ENCODE measurements at places on chromosomes 16 and 17.

DNA sequence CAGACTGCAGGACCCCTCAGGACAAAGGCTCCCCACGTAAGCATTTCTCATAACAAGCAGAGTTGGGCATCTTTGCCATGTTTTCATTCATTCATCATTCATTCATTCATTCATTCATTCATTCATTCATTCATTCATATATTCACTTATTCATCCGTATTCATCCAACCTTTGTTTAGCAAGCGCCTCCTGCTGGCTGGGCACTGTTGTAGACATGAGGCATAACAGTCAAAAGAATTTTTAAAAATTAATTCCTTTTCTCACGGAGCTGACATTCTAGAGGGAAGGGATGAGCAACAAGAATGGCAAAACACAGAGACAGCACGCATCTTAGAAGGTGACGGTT, 351.7 kb upstream of the TNRC6C start:
- DNase-seq, result no peak

DNA sequence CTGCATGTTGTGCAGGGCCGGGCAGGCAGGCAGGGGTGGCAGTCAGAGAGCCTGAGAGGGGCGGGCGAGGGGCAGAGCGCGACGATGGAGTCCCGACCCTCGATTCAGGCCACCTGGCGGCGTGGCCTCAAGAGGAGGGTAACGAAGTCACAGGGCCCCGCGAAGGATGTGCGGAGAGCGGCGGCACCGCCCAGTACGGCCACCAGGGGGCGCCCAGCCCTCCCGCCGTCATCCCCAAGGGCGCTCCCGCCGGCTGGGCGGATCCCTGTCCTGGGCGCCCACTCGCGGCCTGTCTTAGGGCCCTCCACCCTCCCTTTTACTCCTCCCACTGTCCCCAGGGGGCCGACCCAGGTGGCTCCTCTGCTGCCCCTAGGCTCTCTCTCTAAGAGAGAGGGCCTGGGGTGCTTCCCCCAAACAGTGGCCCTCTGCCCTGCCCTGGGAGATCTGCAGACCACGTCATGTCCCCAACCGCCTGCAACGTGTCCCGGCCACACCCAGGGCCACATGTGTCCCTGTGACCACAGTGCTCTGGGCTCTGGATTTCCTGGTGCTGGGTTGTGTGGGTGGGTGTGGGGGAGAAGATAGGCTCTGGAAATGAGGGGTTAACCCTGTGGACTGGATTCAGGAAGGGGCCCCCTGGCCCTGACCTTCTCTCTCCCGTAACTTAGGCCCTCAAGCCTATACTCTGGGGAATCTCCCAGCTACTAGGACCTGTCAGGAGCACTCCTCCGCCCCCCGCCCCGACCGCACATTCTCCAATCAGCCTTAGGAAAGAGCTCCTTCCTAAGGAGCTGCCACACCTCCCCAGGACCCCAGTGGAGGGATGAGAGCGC, 5.9 kb downstream of the DPEP2 start:
- no peak for DNase-seq

DNA sequence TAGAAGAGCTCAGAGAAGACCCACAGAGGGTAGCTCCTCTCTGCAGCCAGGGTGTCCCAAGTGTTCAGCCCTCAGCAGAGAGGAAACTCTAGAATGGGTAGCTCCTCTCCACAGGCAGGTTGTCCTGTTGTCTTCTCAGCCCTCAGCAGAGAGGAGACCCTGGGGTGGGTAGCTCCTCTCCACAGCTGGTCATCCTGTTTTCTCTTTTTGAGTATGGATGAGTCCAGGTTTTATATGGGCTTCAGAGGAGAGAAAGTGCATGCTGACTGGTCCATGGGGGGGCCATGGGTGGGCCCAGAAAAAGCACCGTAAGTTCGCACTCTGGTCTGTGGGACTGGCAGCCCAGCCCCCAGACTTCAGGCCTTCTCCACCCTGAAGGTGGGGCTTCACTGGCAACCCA, 48.4 kb downstream of the ESRP2 start:
- no peak for DNase-seq

GRCh38 chr17:41428591-41429291, 4.4 kb upstream of the KRT37 start:
- peak; percentile 14 for DNase-seq

- no peak for DNase-seq
These were observed 339.8 kb downstream of the BCAS3 start for GRCh38 chr17:61017317-61018006.

GRCh38 chr16:4090351-4090851, 25.8 kb downstream of the ADCY9 start:
- no peak for DNase-seq

DNA sequence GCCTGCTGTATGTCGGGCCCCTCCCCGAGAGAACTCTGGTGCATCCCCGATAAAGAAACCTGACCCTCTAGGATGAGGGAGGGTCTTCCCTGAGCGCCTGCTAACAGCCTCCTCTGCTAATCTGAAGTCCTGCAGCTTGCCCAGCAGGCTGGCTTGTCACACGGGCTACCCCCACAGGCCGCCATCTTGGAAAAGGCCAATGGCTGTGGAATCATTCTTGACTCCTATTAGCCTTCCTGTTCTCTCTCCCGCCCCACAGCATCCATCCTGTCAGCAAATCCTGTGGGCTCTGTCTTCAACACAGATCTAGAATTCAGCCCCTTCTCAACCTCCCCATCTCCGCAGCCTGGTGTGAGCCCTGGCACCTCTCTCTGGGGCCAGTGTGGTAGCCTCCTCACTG, 12.0 kb downstream of the IL4R start:
- DNase-seq, result no peak

- DNase-seq, result no peak
These were observed 1.3 kb downstream of the CDR2 start for GRCh38 chr16:22372882-22373661.

DNA sequence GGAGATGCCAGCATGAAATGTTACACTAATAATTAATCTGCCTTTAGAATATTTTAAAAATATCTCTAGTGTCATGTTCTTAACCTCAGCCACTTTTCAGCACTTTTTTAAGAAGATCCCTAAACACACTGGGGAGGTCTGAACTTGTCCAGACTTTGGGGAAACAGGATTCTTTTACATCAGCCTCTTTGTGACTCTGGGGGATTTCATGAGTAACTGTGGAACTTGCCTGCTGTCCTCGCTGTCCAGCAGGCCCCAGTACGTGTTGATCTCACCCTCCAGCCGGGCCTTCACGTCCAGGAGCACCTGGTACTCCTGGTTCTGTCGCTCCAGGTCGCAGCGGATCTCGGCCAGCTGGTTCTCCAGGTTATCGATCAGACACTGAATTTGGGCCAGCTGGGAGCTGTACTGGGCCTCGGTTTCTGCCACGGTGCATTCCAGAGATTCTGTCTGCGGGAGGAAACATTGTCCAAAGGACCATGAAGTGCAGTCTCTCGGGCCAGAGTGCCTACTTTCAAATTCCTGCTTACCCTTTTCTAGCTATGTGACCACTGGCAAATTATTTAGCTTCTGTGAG, 5.5 kb downstream of the KRT40 start:
- DNase-seq, result no peak

DNA sequence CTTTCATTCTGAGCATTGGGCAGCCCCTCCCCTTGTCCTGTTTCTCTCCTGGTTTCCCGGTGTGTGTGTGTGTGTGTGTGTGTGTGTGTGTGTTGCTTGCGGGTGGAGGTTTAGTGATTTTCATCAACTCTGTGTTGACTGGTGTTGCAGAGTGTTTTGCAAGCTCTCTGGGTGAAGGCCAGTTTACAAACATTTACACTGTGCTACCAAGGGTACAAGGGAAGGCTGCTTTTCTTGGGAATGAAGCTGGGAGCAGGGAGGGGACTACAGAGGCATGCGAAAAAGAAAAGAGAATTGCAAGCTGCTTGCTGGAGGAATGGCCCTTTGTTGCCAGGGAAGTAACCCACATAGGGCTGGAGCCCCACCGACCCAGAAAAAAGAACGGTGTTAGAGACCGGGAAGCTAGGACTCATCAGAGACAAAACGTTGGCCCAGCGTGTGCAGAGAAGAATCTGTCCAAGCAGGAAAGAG, 29.6 kb downstream of the HS3ST3B1 start:
- DNase-seq, result no peak

DNA sequence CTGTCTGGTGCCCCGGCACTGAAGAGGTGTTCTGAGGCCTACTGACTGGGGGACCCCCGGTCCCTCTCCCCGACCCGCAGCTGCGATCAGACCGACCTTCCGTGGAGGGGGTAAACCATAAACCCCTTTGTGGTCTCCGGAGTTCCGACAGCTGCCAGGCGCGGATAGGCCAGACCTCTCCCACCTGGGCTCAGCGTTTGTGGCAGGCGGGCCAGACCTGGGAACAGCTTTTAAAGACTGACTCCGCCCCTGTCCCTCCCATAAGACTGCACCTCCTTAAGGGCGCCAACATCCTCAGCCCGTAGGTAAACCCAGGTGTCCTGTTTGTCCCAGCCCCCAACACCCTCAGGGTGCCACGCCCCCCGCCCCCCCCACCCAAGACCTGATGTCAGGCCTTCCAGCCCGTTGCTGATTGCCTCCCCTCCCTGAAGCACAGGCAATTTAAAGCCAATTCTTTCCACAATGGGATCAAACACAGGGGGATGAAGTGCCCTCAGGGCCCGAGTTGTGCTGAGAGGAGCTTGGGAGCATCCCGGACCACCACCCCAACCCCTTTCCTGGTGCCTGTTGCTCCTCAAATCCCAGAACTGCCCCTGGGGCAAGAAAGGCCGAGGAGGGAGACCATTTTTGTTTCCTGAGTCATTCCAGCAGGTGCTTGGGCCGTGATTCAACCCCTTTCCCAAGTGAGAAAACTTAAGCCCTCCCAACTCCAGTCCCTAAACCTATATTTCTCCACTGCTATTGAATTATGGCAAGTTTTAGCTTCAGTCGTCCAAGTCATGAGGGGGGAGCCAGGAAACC, at the start of gene SOX15:
SOX15 (minus strand) TSS at position 204 of the 801 bp plus-strand sequence. CDS start 418 bp downstream, outside the sequence.
- peak; percentile 66 for DNase-seq

- DNase-seq, result no peak
These were observed 160.0 kb upstream of the TNRC6C start for GRCh38 chr17:77798481-77798880.

DNA sequence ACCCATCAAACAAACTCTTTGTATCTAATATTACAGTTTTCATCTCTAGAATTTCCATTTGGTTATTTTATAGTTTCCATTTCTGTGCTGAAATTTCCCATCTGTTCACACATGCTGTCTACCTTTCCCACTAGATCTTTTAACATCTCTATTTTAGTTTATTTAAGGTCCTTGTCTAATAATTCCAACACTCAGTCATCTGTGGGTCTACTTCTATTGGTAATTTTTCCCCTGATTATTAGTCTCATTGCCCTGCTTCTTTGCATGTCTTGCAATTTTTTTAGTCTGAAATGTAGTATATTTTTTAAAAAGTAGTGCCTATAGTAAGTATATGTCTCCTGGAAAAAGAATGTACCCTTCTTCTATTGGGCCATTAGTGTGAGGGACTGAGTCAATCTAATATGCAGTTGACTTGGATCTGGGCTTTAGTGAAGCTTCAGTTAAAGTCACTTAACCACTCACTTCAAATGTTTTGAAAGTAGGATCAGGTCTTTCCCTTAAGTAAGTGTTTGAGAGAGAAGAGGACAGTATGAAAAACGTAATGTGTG, 370.8 kb downstream of the SEC14L1 start:
- no peak for DNase-seq

- no peak for DNase-seq
These were observed 543 bp downstream of the TMUB2 start for GRCh38 chr17:44187131-44187899.

GRCh38 chr16:78686601-78687000, 587.1 kb downstream of the WWOX start:
- no peak for DNase-seq

DNA sequence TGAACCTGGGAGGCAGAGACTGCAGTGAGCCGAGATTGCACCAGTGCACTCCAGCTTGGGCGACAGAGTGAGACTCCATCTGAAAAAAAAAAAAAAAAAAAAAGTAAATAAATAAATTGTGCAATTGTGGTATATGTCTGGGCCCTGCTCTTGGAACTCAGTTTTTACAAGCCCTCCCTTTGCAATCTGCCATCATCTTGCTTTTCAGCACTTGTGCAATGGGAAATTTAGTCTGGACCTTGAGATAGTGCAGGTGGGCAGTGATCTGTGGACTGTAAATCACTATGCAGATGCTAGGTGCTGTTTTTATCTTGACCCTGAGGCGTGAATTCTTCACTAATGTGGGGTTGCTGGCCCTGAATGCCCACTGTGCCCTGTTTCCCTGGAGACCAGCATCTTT, 6.5 kb upstream of the RAP1GAP2 start:
- no peak for DNase-seq

- no peak for DNase-seq
These were observed 158.6 kb downstream of the SALL1 start for GRCh38 chr16:50992350-50993032.

DNA sequence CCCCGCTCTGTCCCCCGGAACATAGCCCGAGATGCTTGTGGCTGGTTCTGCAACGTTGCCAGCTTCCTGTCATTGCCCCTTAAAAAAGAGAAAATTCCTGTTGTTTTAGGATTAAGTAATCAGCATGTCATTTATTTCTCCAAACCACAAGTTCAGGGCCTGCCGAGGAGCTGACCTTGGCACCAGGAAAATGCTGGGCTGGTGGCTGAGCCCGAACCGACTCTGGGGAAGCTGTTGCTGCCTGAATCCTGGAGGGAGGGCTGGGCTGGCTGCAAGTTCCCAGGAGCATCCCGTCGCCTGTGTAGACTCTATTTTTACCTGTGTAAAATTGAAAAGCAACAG, 130.9 kb upstream of the FOXF1 start:
- DNase-seq, result no peak
